Mucosa of descending colon (tissue), 3 donors: ENCODE measurements at places on chromosomes 1 and 21. TPM values are rescaled to one million over a fixed set of nuclear protein-coding genes. Genes with fewer than 3 reads are reported as not detected.
A peak's percentile ranks its signal among the peaks of the same experiment; 100 is the strongest.

MANEAL gene
- total RNA-seq = 5.4 TPM

ZNF593OS gene
- not detected for total RNA-seq

CD52 gene
- total RNA-seq = 6.9 TPM

TPTE gene
- total RNA-seq = not detected

FCER1A gene
- 1.7 TPM for total RNA-seq

DNA sequence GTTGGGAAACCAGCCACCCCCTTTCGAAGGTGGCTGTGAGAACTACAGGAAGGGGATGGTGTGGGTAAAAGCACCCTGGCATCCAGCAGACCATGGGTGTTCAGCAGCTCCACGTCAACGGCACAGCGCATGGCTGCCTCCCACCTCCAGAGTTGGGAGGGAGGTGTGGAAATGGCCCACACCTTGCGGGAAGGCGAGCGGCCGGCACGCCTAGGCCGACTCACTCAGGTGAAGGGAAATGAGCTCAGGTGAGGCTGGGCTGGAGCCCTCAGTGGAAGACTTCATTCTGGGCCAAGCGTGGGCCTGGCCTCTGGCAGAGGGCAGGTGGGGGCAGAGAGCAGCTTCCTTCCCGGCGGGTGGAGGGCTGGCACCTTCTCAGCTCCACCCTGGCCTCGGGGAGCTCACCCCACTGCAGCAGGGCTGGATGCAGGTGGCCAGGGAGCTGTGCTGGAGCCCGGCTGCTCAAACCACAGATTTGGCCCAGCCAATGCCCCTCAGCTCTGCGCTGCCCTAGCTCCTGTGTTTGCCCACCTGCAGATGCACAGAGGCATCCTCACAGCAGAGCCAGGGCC, 24.8 kb upstream of the ALDH4A1 start:
- DNase-seq = peak; percentile 48

- no peak for DNase-seq
Observed at GRCh38 chr1:218658899-218659298, 313.8 kb downstream of the TGFB2 start.

GRCh38 chr1:5575396-5575940, 416.8 kb downstream of the NPHP4 start:
- no peak for DNase-seq

DNA sequence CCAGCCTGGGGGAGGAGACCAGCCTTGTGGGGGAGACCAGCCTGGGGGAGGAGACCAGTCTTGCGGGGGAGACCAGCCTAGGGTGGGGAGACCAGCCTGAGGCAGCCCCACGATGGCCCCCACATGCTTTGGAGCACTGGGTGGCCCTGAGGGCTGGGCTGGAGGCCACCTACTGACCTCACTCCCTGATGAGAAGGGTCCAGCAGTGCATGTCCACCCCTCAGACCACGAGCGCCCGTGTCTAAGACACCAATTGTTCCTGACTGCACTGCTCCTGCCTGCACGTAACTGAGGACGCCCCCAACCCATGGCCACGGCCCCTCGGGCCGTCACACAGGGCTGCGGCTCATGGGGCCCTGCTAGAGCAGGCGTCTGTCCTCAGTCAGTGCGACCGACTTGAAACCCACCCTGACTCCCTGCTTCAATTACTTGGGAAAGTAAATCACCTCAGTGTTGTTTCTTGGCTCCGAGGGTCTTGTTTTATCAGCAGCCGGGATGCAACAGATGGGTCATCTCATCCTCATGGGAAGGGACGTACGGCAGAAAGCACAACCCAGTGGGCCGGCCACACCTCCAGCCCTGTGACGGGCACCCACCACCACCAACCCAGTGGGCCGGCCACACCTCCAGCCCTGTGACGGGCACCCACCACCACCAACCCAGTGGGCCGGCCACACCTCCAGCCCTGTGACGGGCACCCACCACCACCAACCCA, at the start of gene SPATC1L:
Gene SPATC1L (minus strand): TSS at position 550 of the 715 bp plus-strand sequence. CDS start 1,643 bp downstream, outside the sequence.
- DNase-seq = peak; percentile 60

DNA sequence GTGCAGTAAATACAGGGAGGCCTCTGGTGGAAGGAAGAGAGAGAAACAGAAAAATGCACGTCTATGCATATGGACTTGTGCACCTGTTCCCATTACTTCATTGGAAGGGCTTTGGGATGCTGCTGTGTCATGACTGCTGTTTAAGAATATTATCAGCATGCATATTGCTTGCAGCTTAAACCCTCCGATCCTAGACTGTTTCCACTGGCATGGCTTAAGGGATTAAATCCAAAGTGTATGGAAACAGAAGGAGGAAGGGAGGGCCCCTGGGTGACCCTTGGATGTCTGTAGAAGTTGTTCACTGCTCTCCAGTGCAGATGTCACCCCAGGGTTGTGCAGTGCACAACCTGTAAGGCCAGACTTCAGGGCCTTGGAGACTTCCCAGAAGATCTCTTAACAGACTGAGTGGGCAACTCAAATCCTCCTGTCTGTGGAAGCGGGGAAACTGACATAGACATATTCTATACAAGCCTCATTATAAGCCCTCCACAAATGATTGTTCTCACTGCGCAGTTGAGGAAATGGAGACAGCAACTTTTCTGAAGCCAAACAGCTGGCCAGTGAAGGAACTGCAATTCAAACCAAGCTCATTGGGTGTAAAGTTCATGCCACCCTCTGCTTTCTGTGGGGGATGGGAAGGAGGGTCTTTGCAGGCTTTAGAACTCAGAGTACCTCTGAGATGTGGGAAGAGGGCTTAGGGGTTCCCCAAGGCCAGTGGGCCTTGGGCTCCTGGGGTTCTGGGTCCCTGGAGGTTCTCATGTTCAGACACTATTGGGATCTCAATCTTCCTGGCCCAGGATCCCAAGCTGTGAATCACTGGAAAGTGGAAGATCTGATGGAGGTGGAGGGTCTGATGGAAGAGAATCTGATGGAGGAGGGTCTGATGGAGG, 73.8 kb downstream of the UMODL1 start:
- DNase-seq = no peak

DNA sequence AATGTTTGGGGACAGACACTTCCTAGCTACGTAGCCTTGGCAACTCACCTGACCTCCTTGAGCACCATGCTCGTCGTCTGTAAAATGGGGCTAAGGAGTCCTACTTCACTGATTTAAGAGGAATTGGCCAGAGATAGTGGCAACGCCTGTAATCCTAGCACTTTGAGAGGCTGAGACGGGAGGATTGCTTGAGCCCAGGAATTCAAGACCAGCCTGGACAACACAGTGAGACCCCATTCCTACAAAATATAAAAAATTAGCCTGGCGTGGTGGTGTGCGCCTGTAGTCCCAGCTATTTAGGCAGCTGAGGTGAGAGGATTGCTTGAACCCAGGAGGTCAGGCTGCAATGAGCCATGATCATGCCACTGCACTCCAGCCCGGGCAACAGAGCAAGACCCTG, 4.5 kb downstream of the SYTL1 start:
- no peak for DNase-seq

GRCh38 chr1:147628441-147628840, 41.9 kb downstream of the ACP6 start:
- DNase-seq = no peak

- DNase-seq = no peak
Observed at GRCh38 chr1:117181630-117182041, 29.1 kb downstream of the VTCN1 start.

DNA sequence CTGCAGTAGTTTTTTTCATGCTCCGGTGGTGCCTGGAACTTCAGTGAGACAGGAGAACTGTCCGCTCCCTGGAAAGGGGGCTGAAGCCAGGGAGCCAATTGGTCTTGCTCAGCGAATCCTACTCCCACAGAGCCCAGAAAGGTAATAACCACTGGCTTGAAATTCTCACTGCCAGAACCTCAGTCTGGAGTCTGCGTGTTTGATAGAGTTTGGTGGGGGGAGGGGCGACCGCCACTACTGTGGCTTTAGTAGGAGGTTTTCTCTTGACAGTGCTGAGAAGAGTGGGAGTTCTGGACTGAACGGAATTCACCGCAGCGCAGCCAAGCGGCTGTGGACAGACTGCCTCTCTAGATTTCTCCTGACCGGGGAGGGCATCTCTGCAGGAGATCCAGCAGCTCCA, 8.0 kb upstream of the OR2M3 start:
- DNase-seq = no peak

GRCh38 chr1:23506376-23507107, 22.6 kb upstream of the ASAP3 start:
- DNase-seq = no peak

DNA sequence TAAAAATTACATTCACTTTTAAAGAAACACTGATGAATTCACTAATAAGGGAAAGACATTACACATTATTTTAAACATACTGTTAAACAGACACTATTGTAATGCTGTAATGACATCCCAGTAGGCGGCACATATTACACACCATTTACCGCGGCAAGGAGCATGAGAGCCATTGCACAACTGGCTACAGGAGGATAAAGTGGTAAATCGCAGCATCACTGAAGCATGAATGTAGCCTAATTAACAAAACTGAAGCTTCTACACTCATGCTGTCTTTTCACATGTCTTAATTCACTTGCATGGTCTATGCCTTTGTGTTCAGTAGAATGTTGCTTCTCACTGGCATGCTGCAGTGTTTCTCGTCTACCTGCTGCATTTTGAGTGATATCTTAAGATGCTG, 1046.0 kb downstream of the MRPL39 start:
- no peak for DNase-seq

DNA sequence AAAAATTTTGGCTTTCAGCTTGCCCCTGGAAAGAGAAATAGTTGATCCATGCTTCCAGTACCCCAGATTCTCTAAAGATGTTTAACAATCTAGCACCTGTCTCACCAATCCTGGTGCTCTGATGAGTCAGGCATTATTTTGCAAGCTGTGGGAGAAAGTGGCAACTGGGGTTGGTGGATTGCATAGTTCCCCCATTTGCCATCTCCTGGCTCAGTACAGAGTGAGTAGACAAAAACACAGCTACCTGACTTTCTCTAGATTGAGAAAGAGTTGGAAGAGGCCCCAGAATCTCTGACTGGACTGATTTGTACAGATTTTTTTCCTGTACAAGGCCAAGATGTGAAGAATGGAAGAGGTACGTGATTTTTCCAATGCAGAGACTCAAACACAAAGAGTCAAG, 75.1 kb upstream of the NEGR1 start:
- DNase-seq = no peak

DNA sequence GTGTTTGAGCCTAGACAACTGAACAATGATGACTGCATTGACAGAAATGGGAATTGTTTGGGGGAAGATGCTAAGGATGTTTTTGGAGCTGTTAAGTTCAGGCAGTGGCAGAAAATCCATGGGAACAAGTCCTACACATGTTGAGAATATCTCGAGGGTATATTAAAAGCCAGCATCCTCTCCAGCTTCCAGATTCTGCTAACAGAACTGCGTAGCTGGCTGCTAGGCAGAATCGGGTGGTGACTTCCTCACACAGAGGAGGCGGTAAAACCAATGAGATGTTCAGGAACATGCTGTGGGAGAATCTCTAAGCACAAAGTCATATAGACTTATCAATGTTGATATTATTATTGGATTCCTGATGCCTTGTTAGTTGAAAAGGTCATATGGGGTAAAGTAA, 14.8 kb downstream of the FAM163A start:
- DNase-seq = no peak

DNA sequence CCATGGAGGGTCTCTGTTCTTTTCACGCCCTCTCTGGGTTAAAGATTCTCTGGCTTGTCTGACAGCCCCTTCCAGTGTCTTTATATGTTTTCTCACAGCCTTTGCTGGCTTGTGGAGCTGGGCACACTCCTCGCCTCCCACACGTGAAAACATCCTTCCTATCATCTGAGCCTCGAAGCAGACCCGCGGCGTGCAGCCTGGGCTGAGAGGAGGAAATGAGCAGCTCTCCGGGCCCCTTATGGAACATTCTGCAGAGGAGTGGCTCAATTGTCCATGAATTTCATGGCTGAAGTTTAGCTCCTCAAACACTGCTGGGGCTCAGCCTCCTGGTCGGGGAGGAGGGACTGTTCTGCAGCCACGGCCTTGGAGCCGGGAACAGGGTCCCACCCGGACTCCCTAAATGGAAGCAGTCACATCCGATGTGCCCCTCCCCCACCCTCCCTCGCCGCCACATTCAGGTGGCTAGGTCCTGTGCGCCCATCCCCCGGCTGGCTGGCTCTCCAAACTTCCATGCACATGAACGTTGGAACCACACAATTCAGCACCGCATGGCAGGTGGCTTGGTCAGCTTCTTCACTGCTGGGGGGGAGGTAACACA, 15.1 kb upstream of the PDE9A start:
- DNase-seq = peak; percentile 22

GRCh38 chr1:56644064-56644918, 823 bp upstream of the PRKAA2 start:
- peak; percentile 41 for DNase-seq

DNA sequence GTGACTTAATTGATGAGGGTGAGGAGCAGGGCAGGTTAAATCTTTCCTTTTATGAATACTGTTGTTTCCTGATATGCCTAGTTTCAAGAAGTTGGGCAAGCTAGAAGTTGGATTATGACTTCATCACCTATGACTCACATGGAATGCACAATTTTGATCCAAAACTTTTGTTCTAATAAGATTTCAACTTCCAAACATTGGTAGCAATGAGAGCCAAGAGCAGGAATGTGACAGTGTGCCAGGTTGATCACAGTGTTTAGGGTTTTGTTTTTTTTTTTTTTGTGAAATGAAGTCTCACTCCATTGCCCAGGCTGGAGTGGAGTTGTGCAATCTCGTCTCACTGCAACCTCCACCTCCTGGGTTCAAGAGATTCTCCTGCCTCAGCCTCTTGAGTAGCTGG, 349.4 kb downstream of the DUSP10 start:
- DNase-seq = no peak
